Stimulated activated CD8-positive, alpha-beta memory T cell treated with anti-CD3 and anti-CD28 coated beads, Interleukin-7, amount 100 ng/mL, for 4 hours (primary cell): ENCODE measurements at places on chromosomes 5 and 9.

- no peak for DNase-seq
These were observed 63.9 kb downstream of the KLHL3 start for GRCh38 chr5:137672001-137672400.

DNA sequence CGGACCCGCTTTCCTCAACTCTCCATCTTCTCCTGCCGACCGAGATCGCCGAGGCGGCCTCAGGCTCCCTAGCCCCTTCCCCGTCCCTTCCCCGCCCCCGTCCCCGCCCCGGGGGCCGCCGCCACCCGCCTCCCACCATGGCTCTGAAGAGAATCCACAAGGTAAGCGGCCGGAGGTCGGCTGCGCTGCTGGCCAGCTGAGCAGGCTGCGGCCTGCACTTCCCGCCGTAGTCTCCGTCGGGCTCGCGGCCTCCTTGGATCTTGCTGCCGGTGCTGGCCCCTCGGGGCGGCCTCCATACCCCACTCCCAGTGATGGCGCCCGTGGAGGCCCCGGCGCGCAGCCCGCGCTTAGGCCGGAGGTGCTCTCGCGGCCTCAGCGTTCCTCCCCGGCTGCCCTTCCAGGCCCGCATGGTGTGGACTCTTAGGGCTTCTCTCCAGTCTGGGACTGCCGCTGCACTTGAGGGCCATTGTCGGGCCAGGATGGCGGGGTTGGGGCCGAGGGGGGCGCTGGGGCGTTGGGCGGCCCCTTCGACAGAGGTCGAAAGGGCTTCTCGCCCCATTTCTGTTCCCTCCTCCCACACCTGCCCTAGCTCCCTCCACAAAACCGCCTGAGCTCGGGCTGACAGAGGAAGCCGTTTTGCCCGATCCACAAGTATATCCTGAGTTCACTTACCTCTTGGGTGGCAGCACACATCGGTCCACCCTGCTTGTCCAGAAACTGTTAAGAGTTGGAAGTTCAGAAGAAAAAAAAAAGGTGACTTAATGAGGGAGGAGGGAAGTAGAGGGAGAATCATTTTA is 714 bp downstream of the UBE2D2 start:
- peak; percentile 11 for DNase-seq

DNA sequence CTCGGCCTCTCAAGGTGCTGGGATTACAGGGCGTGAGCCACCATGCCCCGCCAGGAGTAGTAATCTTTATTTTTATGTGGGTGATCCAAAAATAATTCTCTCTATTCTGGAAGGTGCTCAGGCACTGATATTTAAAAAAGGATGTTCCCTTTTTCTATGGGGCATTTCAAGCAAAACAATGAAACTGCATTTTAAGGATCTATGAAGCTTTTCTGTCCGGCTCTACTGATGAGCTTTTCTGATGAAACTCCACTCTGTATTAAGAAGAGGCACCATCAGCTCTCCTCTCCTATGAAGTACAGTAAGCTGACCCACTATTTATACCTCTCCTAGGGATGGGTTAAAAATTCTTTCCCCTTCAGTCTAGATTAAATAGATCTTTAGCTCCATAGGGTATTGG is 7.4 kb downstream of the ADAM19 start:
- no peak for DNase-seq

- no peak for DNase-seq
These were observed 3.2 kb upstream of the NFX1 start for GRCh38 chr9:33287087-33287490.

- no peak for DNase-seq
These were observed 68.7 kb upstream of the TAS2R1 start for GRCh38 chr5:9698841-9699240.

DNA sequence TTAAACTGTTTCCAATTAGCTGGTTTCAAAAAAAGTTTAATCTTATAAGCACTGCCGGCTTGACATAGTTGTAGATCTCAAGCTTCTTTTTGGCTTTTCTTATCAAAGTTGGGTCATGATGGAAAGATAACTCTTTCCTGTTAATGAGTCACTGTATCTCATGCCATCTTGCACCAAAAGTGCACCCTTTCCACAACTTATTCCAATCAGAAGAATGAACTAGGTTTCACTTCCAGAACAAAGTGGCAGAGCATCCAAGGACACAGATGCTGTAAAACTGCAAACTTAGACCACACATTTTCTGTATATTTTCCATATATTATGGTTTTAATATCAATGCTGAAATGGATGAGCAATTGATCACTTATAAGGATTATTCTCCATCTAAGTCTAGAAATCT is 198.2 kb downstream of the GLIS3 start:
- no peak for DNase-seq

DNA sequence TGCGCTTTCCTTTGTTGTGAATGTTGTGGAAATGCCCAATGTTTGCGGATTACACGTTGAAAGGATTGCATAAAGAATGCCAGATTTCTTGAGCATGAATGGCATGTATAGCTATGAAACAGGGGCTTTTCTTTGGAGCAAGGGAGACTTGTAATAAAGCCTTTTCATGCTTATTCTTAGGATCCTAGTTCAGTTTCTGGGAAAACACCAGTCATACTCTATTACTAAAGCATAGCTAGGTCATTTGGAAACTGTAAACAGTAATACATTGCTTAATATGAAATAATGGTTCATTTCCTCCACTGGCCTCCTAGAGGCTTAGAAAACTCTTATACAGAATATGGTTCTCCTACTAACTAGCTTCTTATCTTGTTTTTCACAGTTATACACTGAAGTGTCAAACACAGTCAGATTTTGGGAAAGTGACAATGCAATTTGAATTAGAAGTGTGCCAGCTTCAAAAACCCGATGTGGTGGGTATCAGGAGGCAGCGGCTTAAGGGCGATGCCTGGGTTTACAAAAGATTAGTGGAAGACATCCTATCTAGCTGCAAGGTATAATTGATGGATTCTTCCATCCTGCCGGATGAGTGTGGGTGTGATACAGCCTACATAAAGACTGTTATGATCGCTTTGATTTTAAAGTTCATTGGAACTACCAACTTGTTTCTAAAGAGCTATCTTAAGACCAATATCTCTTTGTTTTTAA is 104.2 kb downstream of the MELK start:
- no peak for DNase-seq

DNA sequence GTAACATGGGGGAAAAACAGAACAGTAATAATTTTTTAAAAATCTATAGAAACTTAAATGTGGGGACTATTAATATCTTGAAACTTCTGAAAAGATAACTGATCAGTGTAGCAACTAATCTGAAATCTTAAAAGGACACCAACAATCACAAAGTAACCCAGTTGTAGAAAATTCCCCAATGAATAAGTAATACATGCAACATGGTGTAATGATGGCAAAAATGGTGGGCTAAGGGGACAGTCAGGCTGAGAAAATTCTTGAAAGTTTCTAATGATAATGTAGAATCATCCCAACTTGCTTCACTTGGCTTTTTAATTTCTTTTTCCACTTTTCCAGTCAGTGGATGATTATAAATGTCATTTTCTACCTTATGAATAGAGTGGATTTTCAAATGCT is 5.4 kb downstream of the NFIL3 start:
- no peak for DNase-seq

- DNase-seq = no peak
These were observed 29.7 kb upstream of the AKNA start for GRCh38 chr9:114417511-114417910.

DNA sequence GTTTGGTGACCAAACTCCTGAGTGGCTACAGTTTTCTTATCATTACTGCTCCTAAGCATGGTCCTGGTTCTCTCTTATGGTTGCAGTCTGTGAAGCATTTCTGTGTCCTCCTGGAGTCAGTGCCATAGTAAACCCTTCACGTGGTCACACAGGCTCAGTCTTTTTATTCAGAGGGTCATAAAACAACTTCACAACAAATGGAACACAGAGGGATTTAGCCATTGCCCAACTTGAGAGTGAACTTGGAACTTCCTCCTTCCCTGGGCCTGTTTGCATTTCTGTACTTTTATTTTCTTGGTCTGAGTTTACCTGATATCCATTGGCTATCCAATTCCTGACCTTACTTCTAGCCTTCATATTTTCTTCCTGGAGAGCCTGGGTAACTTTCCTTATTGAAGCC is 144.9 kb downstream of the CCDC192 start:
- DNase-seq = no peak

- DNase-seq = no peak
These were observed 24.0 kb downstream of the FOXD1 start for GRCh38 chr5:73424556-73424977.

GRCh38 chr5:180858586-180858985 is 2.5 kb downstream of the ZFP62 start:
- no peak for DNase-seq
